Hippocampal formation (tissue), 2 donors: ENCODE measurements at places on chromosomes 7 and 10.

DNA sequence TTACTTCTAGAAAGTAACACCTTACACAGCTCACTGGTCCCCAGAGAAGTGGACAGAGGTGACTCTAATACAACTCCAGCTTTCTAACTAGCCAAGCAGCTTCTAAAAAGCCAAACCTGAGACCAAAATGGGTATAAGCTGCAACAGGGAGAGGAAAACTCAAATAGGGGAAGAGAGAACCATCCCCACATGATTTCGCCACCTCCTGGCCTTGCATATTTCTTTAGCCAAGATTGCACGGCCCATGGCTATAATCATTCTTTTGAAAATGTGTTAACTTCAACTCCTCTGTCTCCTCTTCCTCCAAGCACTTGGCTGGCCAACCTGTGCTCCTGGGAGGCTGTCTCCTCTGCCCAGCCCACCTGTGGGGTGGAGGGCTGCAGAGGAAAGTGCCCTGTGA, 28.7 kb downstream of the NUP42 start:
- no peak for DNase-seq

- peak; percentile 36 for DNase-seq
Observed at GRCh38 chr10:97542169-97543024, 30.2 kb upstream of the ANKRD2 start.

GRCh38 chr10:22321156-22321923, 441 bp downstream of the BMI1 start:
- peak; percentile 52 for DNase-seq

GRCh38 chr7:97499204-97499603, 232.7 kb upstream of the TAC1 start:
- peak; percentile 2 for DNase-seq

- no peak for DNase-seq
Observed at GRCh38 chr7:73885433-73885974, 24.5 kb downstream of the TMEM270 start.

DNA sequence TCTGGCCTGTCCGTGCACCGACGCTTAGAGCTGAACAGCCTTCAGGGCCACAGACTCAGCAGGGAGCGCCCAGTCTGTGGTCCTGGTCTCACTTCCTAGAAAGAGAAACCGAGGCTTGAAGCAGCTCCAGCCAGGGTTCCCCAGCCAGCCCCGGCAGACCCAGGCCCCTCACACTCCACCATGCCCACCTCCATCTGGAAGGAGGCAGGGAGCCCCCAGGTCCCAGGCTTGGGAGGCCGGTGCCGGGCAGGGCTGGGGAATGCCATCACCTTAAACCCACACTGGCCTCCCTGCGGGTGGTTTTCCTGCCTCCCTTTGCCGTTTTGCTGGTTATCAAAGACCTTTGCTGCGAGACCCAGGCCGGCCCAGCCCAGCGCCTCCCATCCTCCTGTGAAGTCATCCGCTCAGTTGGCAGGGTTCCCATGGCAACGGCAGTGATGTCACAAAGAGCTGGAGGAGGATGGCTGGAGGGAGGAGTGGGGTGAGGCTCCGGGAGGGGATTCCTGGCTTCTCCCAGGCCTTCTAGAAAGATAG, 24.0 kb downstream of the ELFN1 start:
- DNase-seq = no peak

DNA sequence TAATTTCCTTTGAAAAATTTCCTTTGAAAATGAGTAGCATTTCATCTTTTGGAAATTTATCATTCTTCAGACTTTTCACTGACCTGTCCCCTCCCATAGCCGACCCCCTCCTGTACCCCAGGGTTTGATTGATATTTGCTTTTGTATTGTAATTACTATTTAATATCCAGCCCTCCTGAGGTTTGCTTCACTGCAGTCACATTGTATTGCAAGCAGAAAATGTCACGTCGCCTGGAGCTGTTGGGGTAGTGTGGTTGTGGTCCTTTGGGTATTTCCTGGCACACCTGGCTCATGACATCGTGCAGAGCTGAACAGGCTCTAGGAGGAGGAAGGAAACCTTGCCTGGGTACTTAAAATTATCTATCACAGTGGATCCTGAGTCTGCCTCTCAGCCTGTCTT, 116.1 kb downstream of the INSYN2A start:
- DNase-seq = no peak

- DNase-seq = no peak
Observed at GRCh38 chr10:78320506-78320905, 286.8 kb downstream of the RPS24 start.

DNA sequence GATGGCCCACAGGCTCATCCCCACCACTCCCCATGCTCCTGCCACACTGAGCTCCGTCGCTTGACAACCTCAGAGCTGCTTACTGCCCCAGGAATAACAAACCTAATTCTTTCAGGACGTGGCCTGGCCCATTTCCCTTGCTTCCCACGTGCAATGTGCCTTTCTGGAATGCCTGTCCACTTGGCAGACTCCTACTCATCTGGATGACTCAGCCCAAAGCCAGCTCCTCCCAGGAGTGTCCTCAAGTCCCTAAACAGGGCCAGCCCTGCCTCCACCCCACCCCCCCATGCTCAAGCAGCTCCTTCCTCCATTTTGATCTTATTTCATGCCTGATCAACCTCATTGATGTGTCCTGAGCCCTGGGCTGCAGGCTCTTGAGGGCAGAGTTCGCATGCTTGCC, 164.9 kb upstream of the RNF32 start:
- DNase-seq = no peak

DNA sequence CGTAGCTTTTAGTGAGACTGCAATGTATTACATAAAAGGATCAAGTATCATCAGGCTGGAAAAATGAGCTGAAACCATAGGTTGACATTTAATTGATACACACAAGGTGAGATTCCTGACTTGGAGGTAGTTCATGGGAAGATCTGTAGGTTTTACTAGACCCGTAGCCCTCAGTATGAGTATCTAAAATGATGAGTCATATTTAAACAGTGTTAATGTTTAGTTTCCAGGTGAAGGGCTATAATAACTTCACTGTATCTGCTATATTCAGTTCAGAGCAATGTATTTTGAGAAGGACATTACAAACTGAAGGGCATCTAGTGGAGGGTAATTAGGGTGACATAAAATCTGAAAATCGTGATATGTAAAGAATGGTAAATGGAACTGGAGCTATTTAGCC, 35.0 kb downstream of the ENTPD1 start:
- DNase-seq = no peak

DNA sequence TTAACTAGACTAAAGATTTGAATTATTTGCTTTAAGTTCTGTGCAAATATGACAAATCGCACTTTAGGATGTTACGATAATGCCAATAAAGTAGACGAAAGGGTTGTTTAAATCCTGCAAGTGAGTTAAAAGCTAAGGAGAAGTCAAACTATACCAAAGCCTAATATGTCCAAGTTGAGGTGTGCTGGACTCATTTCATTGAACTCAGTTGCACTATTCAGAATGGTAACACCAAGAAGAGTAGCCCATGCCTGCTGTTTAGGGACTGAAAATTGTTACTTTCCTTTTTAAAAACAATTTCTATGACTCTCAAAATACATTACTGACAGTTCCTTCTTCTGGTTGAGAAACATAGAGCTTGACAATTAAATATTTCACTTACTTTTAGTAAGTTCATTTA, 766.3 kb downstream of the DNAJB9 start:
- DNase-seq = no peak

GRCh38 chr7:139630643-139631519, 107.4 kb downstream of the CLEC2L start:
- no peak for DNase-seq

GRCh38 chr10:88253622-88254021, 329.5 kb downstream of the RNLS start:
- DNase-seq = no peak
